Hindlimb muscle (tissue), 1 donor: ENCODE measurements at places on chromosomes 5 and 9.

- DNase-seq = no peak
Measured at GRCh38 chr5:6574111-6574510, 58.7 kb downstream of the NSUN2 start.

DNA sequence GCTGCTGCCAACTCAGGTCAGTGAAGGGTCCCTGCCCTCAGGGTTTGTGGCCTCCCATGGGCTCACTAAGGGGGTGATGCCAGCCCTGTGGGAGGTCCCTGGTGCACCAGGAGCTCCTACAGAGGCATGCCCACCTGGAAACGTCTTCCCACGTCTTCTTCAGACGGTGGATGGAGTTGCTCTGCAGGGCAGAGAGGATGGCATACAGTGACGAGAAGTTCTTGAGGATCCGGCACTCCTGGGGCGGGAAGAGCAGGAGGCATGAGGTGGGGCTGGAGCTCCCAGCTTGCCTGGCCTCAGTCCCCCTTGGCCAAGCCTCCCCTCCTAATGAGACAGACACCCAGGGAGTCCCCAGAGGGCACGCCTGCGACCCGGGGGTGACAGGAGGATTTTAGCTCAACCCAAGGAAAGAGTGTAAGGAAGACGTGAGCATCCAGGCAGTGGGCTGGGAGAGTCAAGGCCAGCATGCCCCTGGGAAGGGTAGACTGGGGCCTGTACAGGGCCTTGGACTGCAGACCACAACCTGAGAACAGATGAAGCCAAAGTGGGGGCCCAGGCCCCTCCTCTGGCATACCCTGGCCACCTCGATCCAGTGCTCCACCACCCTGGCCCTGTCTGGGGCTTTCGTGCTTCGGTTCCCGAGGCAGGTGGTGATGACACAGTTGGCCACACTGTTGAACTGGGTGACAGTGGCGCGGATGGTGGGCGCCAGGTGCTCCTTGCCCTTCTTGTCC is 14.4 kb downstream of the RALGDS start:
- DNase-seq = no peak

DNA sequence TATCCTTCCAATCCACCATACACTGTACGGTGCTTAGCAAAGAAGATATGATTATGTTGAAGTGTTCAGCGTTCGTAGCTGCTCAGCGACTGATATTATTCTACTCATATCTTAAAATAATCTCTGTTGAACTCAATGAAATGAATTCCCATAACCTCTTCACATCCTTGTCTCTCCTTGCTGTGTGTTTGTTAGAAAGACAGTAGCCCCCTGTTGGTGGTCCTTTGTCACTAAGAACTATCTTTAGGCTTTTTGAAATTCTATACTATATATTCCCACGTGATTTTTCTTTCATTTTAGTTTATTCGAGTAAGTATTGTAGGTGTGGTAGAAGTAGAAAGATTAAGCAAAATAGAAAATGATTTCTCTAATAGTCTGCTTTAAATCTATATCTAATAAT is 762.8 kb upstream of the WWC1 start:
- DNase-seq = no peak

GRCh38 chr9:120377268-120378159 is 202.5 kb downstream of the CDK5RAP2 start:
- no peak for DNase-seq

DNA sequence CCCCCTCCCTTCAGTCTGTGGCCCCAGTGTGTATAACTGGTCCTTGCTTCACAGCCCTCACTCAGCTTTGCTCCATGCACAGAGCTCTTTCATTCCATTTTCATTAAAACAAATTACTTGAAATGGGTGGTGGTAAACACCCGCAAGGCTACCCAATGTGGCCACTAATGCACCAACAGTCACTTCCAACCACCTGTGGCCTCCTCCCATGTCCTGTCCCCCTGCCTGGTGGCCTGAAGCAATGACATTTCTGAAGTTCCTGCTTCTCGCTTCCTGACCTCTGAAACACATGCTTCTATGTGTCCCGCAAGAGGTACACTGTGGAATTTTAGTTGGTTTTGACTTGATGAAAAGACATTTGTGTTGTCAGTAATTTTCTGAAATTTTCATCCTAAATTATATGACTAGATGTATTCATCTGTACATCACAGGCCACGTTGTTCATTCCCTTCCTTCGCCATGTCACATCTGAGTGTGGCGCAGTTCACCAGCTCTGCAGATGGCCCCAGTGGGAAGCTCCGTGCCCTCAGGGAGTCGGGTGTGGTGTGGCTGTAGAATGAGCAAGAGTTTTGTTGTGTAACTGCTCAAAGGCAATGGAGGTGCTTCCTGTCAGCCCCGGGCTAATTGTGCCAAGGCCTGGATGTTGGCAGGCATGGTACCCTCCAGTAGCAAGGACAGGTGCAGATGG is 9.6 kb downstream of the ROPN1L start:
- DNase-seq = no peak

DNA sequence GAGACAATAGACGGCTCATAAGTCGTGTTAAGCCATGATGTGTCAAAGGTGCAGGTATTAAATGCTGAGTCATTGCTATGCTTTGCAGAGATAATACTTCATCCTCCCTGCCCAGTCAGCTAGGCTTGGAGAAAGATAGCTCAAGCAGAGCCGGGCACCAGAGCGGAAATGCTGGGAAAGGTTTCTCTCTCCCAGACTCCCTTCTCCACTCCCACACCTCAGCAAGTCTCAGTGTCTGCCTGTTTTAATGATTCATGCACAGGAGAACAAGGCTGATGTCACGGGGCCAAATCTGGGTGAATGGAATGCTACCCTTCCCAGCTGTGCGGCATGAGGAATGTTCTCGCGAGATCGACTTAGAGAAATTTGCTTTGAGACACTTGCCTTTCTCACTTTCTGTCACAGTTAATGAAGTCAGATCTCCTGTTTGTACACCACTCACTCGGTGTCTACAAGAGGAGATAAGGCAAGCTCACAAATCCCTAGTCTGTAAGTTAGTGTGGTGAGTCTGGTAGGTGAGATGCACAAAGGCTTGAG is 204.4 kb downstream of the EFNA5 start:
- DNase-seq = no peak

DNA sequence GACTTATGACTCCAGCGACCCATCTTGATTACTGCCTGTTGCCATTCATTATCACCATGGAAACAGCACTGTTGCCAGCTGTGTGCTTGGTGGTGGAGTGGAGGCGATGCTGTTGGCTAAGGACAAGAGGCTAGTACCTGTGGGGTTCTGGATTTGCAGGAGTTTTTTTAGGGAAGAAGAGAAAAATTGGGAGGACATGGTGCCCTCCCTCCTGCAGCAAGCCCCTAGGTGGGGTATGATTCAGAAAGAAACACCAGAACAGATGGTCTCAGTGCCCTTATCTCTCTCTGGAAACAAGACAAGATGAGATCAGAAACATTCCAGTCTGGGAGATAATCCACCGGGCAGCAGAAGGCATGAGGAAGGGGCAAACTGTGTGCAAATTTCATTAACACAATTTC is 87.8 kb upstream of the TLR4 start:
- DNase-seq = no peak
